ENCODE measurements at places on chromosomes 16 and 17.

GRCh38 chr16:88306860-88307545 lies 75.8 kb upstream of the ZNF469 start:
- no peak for DNase-seq

DNA sequence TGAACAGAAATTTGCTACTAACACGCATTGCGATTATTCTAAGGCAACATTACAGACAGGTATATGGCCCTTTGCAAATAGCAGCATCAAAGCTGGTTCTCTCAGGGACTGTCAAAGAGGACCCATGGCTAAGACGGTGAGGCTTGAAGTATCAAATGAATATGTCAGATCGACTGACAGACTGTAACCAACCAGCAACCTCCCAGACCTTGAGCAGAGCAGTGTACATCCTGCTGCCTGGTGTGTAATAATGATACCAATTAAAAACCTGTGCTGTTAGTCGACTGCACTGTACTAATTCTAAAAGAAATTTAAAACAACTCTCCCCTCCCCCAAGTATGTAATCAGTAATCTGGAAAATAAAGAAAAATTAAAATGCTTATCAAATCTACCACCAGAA lies 35.9 kb upstream of the GHDC start:
- peak; percentile 66 for DNase-seq

DNA sequence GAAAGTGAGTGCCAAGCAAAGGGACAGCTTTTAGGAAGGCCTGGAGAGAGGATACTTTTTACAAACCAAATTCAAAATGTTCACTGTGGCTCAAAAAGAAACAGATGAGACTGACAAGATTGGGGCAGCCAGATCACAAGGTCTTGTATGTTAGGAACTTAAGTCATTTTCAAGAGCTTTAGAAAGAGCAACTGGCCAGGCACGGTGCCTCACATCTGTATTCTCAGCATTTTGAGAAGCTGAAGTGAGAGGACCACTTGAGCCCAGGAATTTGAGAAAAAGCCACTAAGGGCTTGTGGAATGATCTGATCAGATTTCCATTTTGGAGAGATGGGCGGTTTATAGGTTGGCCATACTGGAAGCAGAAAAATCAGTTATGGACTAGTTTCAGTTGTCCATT lies 17.2 kb downstream of the SPAG9 start:
- DNase-seq, result no peak

DNA sequence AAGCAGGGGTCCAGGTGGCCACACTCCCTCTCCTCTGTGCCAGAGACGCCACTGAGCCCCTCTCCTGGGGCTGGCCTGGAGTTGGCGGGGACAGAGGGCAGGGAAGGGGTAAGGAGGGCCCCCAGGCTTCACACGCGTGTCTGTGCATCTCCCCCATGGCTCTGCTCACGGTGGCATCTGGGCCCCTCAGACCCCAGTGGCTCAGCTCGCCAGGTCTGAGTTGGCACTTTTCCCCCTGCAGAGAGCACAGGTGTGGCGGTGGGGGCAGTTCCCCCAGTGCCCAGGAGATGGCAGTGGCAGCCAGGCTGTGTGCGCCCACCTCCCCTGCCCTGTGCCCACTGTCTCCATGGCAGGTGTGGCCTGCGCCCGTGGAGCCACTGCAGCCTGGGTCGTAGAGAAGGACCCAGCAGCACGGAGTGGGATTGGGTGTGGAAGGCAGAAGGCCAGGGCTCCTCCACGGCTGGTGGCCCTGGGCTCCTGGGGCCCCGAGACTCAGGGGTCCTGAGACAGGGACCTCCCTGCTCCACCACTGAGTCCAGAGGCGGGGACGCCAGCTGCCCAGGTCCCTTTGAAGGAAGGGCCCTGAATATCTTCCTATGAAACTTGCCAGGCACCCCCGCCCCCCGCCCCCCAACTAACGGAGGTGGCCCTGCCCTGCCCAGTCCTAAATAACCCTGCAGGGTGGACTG lies 4.3 kb upstream of the APRT start:
- peak; percentile 53 for DNase-seq

DNA sequence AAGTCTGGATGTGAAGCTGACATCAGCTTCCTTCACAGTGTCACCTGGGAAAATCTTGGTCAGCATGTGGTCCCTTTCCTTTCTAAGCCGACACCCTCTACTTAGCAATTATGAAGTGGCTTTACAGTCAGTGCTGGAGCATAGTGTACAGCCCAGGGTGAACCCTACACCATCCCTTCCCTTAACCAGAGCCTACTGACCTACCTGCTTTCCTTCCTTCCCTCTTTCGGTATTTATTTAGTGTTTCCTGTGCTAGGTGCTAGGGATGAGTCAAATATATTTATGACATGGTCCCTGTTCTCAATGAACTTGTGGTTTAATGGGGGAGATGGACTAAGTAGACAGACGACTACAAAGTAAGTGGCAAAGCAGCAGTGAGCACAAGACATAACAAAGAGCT lies 77.5 kb downstream of the CDK5R1 start:
- DNase-seq, result peak; percentile 38

DNA sequence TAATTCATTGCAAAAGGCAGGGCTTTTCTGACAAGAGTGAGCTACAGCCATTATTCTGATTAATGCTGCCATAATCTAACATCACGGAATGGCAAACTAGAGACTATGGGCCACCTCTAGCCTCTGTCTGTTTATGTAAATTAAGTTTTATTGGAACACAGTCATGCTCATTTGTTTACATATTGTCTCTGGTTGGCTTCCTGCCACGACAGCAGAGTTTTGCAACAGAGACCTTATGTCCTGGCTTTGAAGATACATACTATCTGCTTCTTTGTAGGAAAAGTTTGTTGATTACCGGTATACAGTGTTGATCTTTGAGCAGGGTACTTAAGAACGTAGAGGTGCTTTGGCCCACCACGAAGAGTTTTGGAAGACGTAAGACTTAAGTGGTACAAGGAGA lies 715.9 kb upstream of the RBFOX1 start:
- peak; percentile 3 for DNase-seq

DNA sequence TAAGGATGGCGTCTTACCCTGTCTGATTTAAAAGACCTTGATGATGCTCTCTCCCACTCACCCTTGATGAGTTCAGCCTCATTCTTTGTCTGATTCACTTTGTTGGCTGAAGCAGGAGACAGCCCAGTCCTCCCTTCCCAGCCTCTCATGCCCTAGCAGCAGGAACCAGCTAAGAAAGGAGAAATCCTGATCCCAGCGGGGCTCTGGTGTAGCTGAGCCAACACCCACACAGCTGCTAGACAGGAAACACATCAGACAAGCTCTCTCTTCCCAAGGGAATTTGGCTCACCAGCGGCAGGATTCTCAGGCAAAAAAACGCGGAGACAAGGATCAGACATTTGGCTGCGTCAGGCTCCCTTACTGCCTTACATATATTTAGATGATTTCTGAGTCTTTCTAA lies 211.5 kb downstream of the CDH11 start:
- DNase-seq, result peak; percentile 72

DNA sequence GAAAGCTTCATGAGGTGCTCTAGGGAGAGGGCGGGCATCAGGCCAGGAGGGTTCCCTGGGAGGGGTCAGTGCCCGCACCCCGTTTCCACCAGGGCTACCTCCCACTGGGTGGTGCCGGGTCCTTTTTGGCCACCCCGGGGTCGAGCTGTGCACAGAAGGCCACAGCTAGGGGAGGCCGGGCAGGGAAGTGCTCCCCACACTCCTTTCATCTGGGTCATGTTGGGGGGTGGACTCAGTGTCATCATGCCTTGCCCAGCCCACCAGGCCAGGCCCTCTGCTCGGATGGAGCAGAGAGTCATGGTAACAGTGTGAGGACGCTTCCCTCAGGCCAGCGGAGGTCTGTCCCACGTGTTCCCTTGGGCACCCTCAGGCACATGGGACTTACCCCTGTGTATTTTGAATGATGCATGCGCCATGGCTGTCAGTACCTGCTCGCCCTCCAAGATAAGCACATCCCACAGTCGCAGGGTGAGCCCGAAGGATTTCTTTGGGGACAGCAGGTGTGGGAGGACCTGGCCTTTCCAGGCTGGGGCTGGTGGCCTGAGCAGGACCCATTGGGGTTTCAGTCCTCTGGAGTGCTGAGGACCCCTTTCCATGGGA lies 46.4 kb downstream of the TNFRSF13B start:
- DNase-seq, result no peak

- no peak for DNase-seq
These were observed 29.4 kb downstream of the TBCD start for GRCh38 chr17:82780971-82781893.

DNA sequence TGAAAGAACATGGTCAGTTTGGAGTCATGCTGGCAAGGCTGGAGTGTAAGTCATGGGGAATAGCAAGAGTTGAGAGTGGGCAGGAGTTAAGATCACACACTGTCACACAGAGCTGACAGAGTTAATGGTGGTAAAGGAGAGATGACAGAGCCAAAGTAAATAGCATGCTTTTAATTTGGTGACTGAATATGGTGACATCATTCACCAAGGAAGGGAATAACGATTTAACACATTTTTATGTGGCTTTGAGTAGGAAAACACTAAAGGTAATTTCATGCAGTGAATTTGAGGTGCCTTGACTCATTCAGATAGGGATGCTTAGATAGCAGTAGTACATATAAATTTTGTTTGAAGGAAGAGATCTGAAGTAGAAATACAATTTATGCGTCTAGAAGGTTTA lies 42.1 kb downstream of the SYNRG start:
- no peak for DNase-seq

DNA sequence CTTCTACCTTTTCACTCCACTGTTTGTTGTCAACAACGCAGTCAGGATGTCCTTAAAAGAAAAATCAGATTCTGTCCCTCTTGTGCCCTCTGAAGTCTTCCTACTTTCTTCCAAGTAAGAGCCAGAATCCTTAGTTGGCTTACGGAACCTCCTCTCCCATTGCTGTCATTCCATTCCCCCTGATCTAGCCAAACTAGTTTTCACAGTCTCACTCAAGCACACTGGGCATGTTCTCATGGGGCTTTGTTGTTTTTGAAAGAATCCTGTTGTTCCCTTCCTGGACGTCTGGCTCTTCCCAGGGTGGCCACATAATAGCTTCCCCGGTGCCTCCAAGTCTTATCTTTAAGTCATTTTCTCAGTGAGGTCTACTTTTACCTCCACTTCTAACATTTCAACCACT lies 158.6 kb upstream of the ELAC2 start:
- DNase-seq, result no peak

GRCh38 chr16:89297910-89298545 lies 80.5 kb downstream of the ZNF778 start:
- no peak for DNase-seq

- DNase-seq, result peak; percentile 90
These were observed 301.4 kb downstream of the MAF start for GRCh38 chr16:79298894-79299799.

- peak; percentile 61 for DNase-seq
These were observed 14.4 kb downstream of the NDUFAF8 start for GRCh38 chr17:81253358-81254131.

DNA sequence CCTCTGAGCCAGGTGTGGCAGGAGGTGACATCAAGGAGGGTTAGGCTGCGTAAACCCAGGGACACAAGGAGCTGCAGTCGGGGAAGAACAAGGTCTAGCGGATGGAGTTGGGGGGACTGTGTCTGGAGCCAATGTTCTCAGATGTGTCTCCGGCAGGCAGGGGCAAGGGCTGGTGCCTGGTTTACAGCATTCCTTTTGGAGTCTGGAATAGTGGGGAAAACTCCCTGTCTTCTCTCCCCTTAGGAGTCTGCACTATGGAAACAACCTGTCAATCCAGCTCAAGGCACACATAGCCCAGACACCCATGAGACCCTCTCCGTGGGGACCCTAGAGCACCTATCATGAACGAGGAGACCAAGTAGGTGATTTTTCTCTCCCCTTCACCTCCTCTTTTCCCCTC lies 27.5 kb downstream of the NLRC5 start:
- no peak for DNase-seq

DNA sequence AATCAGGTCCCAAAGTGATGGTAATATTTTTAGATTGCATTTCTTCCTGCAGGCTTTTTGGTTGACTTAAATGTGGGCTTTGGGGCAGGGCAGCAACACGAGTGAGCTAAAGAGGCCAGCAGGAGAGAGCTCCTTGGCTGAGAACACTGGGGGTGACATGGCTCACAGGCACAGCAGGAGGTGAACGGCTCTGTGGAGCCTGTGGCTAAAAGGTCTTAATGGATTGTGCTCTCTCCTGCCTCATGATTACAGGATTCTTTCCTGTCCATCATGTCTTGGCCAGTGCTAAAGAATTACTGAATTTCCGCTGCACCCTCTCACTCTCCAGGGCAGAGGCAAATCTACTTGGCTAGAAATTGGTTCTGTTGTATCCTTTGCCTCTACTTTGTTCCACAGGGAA lies 366.6 kb downstream of the HS3ST4 start:
- DNase-seq, result no peak

- DNase-seq, result no peak
These were observed 44.0 kb downstream of the HLF start for GRCh38 chr17:55308613-55309391.

- no peak for DNase-seq
These were observed 317.7 kb downstream of the MAF start for GRCh38 chr16:79282806-79283205.

DNA sequence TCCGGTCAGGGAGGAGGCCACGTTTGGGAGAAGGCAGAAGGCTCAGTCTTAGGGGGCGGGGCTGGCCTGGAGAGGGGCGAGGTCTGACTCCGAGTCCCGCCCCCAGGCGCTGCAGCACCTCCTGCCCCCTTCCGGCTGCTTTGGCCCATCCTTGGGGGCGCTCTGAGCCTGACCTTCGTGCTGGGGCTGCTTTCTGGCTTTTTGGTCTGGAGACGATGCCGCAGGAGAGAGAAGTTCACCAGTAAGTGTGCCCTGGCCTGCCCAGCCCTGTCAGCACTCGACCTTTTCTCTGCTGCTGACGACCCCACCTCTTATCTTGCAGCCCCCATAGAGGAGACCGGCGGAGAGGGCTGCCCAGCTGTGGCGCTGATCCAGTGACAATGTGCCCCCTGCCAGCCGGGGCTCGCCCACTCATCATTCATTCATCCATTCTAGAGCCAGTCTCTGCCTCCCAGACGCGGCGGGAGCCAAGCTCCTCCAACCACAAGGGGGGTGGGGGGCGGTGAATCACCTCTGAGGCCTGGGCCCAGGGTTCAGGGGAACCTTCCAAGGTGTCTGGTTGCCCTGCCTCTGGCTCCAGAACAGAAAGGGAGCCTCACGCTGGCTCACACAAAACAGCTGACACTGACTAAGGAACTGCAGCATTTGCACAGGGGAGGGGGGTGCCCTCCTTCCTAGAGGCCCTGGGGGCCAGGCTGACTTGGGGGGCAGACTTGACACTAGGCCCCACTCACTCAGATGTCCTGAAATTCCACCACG lies 1.5 kb downstream of the TNFRSF12A start:
- DNase-seq, result peak; percentile 83

GRCh38 chr16:89360760-89361435 lies 129.5 kb downstream of the ANKRD11 start:
- DNase-seq, result peak; percentile 7

DNA sequence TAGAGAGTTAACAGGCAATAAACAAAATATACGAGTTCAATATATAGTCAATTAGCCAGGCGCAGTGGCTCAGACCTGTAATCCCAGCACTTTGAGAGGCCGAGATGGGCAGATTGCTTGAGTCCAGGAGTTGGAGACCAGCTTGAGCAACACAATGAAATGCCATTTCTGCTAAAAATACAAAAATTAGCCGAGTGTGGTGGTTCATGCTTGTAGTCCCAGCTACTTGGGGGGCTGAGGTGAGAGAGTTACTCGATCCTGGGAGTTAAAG lies 69.8 kb upstream of the TOB1 start:
- DNase-seq, result no peak
